ENCODE measurements at places on chromosomes 2 and 18.

DNA sequence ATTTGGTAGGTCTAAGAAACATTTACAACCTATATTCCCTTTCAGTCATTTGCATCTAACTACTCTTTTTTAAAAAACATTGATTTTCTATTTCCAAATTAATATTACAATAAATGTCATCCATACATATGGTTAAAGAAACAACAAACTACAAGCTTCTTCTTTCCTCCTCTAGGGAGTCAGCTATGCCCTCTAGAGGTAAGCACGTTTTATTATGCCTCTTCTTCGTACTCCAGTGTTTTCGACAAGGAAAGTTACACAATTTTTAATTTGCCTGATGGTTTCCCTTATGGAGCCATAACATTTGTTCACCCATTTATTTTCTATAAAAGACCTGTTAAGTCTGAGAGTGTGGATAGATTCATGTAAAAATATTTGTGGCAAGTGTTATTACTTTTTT is 183.4 kb upstream of the CDH7 start:
- no peak for DNase-seq

DNA sequence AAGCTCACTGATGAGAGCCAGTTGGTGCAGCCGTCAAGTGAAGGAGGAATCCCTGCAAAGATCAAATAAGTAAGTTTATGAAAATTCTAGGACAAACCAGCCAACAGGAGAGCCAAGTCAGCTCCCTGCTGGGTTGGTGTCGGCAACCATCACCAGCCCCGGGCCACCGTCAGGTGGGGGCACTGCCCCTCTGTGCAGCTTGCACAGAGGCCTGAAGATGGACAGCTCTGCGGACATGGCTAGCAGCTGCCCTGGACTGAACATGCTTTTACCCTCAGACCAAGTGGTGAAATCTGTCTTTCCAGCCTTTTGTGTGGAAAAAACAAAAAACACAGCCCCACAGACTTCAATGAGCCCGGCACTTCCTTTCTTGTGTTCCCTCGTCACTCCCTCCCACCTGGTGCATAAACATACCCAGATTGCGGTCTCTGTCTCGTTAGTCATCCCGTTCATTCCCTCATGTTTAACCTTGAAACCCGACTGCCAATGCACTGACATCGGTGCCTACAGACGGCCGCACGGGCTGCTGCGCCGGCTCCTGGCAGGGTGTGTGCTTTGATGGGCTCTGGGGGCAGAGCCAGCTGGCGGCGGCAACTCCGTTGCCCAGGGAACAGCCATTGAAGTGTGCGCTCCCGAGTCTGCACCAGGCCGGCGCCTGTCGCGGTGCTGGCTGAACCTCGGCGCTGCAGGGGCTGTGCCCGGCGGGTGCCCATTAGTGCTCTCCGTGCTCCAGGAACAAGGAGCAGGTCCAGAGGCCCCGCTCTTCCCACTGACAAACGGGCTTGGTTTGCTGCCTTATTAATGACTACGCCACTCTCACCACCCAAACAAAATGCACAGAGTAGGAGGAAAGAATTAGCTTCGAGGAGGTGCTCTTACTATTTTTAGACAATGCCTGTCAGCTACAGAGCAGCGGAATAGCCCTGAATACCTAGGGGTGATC is 95.3 kb downstream of the EIPR1 start:
- no peak for DNase-seq

DNA sequence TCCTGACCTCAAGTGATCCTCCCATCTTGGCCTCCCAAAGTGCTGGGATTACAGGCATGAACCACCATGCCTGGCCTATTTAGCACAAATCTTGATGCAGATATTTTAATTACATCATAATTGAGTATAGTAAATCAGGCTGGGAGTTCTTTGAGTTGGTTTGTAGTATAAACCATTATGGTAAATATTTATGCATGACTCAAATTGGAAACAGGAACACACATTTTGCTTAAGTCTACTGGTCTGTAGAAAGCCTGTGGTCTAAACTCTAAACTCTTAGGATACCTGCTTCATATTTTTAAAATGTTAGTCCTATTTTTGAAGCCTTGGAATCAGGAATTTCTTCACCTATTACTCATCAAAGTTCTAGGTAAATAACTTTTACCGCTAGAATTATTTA is 16.8 kb downstream of the ASXL3 start:
- no peak for DNase-seq

- no peak for DNase-seq
These were observed 87.7 kb downstream of the DCC start for GRCh38 chr18:52427521-52428175.

- no peak for DNase-seq
These were observed 1202.7 kb upstream of the PIK3C3 start for GRCh38 chr18:40752316-40752715.

GRCh38 chr2:29990129-29990528 is 68.7 kb upstream of the ALK start:
- no peak for DNase-seq

DNA sequence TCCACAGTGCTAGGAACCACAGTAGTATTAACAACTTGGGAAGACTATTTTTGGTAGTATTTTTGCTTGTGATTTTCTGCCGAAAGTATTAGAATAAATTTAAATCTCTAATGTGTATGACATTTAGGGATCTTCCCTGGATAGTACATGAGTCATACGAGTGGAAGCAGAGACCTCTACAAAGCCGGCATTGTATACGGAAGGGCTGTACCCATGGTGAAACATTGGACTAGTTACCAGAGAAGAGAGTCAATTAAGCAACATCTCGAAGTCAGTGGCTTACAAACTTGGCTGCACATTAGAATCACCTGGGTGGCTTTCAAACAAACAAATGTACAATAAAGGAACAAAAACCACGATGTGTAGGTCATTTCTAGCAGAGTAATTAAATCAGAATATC is 1131.7 kb upstream of the LRRTM1 start:
- DNase-seq: no peak

GRCh38 chr2:232549655-232550353 is 553 bp downstream of the TIGD1 start:
- no peak for DNase-seq

DNA sequence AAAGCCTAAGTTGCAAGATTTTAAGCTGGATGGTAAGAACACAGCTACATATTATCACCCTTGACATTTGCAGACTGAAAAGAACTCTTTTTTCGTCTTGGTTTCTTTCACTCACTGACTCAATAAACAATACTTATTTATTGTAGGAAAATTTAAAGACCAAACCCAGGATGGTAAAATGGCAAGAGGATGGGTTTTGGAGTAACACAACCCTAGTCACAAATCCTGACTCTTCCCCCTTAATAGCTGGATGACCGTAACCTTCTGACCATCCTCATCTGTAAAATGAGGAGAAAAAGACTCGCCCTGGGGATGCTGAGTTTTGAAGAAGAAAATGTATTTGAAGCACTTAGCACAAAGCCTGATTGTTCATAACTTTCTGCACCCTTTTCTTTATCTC is 48.3 kb downstream of the ZC3H15 start:
- no peak for DNase-seq

- DNase-seq: no peak
These were observed 193.8 kb downstream of the TSN start for GRCh38 chr2:121949271-121949670.

DNA sequence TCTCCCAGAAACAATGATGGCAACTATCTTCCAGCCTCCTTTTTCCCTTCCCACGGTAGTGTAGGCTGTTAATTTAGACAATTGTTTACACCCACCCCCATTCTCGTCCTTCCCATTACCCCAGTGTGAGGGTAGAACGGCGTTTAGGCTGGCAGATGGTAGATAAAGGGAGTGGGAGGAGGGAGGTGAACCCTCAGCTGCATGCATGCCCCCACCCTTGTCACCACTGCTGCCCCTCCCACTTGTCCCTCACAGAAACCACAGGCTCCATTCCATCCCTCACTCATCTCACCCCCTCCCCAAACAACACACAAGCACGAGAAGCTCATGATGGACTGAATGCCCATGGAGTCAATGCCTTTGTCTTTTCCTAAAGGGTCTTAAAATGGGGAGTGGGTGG is 107.9 kb upstream of the PARD3B start:
- no peak for DNase-seq

GRCh38 chr2:10331027-10331701 is 28.5 kb downstream of the HPCAL1 start:
- DNase-seq: no peak

Measured in stimulated activated CD8-positive, alpha-beta memory T cell treated with anti-CD3 and anti-CD28 coated beads, Interleukin-4, amount 100 ng/mL, for 4 hours (primary cell).